Stimulated activated CD8-positive, alpha-beta memory T cell treated with anti-CD3 and anti-CD28 coated beads, Interleukin-15, amount 100 ng/mL, for 24 hours (primary cell): ENCODE measurements at places on chromosomes 4 and X.

DNA sequence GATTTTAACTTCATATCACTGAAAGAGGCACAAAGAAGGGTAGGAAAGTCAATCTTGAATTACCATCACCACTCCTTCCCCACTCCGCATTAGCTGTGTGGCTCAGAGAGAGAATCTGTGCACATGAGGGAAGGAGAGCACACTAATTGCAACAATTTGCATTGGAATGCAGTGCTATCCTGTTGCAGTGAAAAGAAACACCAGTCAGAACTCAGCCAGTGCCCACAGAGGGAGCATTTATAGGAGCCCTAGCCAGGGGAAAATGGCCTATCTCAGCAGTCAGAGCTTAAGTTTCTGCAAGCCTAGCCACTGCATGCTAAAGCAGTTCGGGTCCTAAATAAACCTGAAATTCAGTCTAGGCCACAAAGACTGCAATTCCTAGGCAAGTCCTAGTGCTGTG, 159.4 kb upstream of the AR start:
- no peak for DNase-seq

GRCh38 chrX:38055170-38055847, 49.0 kb downstream of the SYTL5 start:
- no peak for DNase-seq

DNA sequence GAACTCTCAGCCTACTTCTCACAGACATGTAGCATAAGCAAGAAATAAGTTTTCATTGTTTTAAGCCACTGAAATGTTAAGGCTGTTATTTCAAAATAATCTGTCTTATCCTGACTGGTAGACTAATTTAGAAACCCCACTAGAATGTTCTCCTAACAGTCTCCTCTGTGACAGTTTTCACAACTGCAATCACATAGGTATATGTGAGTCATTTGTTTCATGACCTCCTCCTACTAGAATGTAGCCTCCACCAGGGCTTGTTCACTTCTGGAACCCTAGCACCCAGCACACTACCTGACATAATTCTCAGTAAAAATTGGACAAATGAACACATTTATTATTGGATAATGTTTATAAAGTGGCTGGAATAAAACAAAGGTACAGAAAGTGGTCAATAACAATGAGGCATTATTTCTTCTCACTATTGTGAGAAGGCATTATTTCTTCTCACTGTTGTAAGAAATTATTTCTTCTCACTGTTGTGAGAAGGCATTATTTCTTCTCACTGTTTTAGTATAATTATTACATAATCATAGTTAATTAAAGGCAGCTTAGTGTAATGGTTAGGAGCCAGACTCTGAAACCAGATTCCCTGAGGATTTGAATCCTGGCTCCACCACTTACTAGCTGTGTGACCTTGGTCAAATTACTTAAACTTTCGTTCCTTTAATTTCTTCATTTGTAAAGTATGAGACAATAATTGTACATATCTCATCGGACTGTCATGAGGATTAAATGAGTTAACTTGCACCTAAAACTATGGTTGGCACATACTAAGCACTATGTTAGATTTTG, 251.5 kb downstream of the RASL11B start:
- no peak for DNase-seq

GRCh38 chrX:36568946-36569345, 439.2 kb upstream of the FAM47C start:
- no peak for DNase-seq

GRCh38 chrX:109818976-109819375, 85.9 kb upstream of the ACSL4 start:
- no peak for DNase-seq

GRCh38 chrX:57929373-57929772, 19.1 kb upstream of the ZXDA start:
- DNase-seq = no peak

DNA sequence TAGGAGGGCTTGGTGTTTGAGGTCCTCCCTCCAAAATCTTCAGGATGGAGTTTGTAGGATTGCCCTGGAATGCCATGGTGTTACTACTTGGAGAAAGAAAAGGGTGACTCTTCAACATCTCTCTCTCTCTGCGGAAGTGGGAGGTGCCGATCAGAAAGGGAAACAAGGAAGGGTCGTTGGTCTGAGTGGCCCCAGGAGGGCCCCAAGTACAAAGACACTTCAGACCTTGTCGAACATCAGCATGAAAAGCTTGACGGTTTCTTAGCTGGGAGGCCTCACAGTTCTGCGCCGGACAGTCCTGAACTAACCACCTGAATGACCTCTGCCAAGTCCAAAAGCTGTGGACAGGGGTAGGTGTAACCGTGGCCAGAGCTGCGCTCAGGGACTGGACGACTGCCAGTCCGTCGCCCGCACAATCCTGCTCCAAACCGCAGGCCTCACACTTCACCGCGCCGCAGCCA, 646 bp upstream of the GSX2 start:
- DNase-seq = no peak

DNA sequence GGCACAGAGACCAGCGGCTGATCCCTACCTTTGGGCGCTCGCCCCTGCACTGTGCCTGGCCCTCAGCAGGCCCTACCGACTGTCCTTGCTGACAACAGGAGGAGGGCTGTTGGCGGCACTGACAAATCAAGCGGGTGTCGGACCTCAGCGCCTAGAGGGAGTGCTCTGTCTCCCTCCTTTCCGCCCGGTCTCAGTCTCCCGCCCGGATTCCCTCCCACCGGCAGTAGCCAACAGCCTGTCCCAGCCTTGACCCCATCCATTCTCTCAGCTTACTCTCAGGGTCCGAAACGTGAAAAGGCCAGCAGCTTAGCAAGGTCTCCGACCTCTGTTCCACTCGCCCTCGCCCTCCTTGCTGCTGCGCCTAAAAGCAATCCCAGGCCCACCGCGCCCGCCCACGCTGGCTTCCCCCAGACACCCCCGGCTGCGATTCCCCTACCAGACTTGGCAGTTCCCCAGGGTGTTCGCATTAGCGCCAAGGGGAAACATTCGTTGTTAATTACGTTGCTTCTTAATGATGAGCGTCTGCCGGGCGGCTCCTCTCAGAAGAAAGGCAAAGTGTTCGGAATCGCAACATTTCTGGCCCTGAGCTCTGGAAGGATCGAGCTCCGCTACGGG, 96.2 kb downstream of the SOWAHB start:
- DNase-seq = no peak

DNA sequence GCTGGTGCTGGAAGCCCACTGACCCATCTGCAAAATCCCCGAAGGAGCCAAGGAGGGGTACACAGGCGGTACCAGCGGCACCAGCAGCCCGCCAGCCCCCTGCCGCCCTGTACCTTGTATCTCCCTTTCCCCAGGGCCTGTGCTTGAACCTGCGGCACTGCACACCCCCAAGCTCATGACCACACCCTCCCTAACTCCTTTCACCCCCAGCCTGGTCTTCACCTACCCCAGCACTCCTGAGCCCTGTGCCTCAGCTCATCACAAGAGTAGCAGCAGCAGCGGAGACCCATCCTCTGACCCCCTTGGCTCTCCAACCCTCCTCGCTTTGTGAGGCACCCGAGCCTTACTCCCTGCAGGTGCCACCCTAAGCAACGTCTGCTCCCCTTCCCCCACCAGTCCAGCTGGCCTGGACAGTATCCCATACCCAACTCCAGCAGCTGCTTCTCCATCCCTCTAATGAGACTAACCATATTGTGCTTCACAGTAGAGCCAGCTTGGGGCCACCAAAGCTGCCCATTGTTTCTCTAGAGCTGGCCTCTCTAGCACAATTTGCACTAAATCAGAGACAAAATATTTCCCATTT, 94.9 kb downstream of the LARP1B start:
- DNase-seq = no peak

DNA sequence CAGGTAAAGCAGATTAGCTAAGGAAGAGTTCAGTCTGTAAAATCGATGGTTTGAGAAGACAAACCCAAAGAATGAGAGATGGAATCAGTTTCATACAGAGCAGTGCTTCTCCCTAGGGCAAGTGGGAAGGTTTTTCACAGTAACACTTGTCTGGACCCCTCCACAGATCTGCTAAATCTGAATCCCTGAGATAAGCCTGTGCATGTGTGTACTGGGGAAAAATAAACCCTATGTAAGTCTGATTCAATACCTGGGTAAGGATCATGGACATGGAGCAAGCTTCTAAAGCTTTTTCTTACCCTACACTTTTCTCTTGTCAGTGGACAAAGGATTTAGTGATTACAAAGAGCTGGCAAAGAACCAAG, 13.6 kb downstream of the ELOVL6 start:
- DNase-seq = no peak

DNA sequence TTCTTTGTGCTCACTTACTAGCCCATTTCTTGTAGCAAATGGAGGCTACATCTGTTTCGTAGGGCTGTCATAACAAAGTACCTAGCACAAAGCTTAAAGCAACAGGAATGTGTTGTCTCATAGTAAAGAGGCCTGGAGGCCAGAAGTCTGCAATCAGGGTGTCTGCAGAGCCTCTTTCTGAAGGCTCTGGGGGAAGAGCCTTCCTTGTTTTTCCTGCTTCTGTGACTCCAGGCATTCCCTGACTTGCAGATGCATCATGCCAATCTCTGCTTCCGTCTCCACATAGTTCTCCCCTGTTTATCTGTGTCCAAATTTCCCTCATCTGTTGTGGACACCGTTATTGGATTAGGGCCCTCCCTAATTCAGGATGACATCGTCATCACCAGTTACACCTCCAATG, 67.1 kb downstream of the SHROOM2 start:
- DNase-seq = no peak

- DNase-seq = no peak
Measured at GRCh38 chr4:23922541-23923111, 32.8 kb upstream of the PPARGC1A start.

- DNase-seq = no peak
Measured at GRCh38 chr4:3668825-3669552, 97.2 kb upstream of the ADRA2C start.

DNA sequence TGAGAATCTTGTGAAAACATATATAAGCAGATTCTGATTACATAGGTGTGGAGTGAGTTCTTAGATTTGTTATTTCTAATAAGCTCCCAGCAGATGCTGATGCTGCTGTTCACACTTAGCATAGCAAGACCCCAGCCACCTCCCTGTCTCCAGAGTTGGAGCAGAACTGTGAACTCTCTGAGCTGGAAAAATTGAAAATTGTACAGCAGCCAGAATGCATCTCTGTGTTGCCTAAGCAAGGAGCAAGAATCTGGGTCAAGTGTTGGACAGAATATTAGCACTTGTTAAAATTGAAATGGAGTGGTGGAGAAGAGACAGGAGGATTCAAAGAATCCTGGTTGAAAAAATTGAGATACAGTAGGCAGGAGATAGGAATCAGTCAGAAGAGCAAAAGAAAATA, 146.6 kb upstream of the FAM47C start:
- DNase-seq = no peak

DNA sequence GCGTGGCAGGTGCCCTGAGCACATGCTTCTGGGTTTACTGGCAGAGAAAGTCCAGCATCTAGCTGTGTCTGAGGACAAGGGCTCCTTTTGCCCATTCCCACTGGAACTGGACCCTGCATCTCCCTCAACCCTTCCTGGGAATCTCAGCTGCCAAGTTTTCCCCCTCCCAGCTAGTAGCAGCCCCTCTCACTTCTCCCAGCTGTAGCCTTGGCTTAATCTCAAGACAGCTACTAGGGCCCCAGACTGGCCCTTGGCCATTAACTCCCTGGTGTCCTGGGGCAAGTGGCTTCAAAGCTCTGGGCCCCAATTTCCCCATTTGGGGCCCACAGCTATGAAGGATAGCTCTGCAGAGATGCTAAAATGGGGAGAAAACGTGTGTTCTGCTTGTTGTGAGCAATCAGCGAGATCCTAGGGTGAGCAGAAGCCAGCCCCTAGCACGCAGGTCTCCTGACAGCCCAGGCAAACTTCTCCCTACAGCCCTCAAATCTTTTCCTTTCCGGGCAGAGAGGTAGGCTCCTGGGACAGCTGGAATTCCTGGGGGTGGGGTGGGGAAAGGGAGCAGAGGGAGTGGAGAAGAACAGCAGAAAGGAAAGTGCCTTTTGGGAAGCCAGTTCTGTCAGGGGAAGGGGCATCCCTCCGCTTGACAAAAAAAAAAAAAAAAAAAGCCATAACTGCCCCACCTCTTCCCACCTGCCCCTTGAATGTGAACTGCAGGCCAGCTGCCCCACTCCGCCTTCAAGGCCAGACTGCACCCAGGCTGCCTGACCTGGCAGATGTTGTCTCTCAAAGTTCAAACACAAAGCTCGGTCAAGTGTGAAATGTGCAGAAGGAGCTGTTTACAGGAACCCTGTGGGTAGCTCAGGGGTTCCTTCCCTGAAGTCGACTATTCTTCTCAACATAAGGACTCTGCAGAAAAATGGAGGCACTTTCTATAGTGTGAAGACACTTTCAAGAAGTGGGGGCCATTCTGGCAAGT, 16.6 kb downstream of the FGD1 start:
- DNase-seq = no peak

- DNase-seq = no peak
Measured at GRCh38 chrX:139192386-139192961, 338.1 kb upstream of the F9 start.

DNA sequence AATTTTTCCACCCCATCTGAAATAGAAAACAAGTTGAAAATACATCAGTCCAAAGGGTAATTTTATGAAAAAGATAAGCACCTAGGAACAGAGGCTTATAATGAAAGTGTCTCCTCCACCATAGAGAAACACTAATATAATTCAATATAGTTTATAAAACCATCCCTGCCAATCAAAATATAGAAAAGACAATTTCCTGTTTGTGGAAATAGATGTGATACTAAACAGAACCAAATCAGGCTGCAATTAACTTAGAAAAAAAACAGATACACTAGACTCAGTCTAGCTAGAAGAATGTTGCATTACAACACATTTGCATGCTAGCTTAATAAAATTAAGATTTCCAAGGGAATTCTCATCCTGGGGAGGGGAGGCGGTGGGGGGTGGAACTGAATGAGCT, 68.2 kb downstream of the ENOX2 start:
- DNase-seq = no peak

- DNase-seq = no peak
Measured at GRCh38 chr4:165709516-165709915, 163.5 kb upstream of the TLL1 start.

- no peak for DNase-seq
Measured at GRCh38 chr4:92236877-92237276, 66.9 kb upstream of the GRID2 start.

GRCh38 chr4:93355411-93355810, 473.1 kb upstream of the ATOH1 start:
- DNase-seq = no peak

GRCh38 chr4:10115797-10116568, 616 bp downstream of the WDR1 start:
- no peak for DNase-seq

DNA sequence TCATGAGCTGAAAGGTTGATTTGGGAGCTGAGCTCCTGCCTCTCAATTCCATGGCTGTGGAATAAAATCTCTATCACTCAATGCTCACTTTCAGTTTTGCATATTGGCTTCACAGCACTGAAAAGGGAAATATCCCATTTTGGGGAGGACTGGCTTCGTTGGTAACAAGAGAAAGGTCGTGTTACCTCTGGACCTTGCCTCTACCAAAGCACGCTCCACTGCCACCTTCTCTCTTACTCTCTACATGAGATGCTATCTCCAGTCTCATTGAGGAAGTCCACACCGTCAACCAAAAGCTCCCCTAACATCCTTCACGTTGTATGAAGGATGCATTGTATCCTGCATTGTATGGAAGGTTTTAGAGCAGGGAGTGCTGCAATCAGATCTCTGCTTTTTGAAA, 195.0 kb upstream of the LDB2 start:
- no peak for DNase-seq

- no peak for DNase-seq
Measured at GRCh38 chrX:150574559-150575418, 6.4 kb downstream of the MTM1 start.

GRCh38 chr4:138670681-138671080, 344.9 kb upstream of the NOCT start:
- no peak for DNase-seq
